ENCODE measurements at places on chromosomes 5 and 9.

DNA sequence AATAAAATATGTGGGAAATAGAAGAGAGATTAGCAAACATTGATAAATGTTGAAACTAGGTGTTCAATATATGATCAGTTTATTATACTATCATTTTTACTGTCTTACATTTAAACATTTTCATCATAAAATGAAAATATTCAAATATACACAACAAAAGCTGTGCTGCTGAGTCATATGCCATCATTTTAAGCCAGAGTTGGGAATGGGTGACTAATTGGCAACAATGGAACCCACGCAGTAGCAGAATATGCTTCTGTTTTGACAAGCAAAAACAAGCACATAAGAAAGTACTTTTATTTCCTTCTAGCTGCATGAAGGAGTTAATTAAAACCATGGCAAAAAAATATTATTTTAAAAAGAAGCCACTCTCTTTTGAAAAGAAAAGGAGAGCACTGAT is 340.0 kb upstream of the EDIL3 start:
- DNase-seq = no peak

- no peak for DNase-seq
These were observed 11.7 kb upstream of the CFAP157 start for GRCh38 chr9:127694890-127695720.

DNA sequence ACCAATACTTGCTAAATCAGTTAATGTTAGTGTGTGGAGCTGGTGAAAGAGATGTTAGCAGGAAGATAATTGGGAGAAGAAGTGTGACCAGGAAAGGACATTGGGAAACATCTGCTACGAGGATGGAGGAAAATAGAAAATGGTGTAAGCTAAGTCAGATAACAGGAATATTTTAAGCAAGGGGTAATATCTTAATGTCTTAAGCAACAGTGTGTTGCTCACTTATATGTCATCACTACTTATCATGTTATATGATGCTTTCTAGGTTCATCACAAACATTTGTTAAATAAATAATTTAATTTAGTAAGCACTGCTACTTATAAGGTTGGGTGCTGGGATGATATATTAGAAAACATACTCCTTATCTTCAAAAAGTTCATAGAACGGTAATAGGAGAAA is 326.1 kb downstream of the EDIL3 start:
- no peak for DNase-seq

DNA sequence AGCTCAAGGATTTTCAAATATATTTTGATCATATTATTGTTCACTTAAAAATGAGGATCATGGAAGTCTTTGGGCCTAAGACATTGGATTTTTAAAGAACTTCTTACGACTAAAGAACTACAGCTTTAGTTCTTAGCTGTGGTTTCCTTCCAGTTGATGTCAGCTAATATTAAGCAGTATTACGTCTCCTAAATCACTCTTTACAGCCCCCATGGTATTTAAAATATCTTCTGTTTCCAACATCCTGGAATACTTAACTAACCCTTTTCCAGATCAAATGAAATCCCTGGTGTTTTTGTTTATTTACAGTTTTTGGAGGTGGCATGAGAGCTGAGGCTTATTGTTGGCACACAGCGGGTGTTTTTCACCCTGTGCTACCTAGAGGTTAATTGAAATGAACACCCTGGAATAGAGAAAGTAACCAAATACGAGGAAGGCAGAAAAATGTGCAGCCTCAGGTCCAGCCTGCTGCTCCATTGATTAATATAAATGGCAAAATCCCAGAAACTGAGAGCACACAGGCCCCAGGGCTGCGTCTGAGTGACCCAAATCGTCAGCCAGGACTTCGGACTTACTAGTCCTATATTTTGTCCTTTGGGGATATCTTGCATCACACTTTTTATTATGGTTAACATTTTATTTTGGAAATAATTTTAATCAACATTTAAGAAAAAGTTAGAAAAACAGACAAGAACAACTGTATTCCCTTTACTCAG is 52.3 kb upstream of the ICE1 start:
- no peak for DNase-seq

DNA sequence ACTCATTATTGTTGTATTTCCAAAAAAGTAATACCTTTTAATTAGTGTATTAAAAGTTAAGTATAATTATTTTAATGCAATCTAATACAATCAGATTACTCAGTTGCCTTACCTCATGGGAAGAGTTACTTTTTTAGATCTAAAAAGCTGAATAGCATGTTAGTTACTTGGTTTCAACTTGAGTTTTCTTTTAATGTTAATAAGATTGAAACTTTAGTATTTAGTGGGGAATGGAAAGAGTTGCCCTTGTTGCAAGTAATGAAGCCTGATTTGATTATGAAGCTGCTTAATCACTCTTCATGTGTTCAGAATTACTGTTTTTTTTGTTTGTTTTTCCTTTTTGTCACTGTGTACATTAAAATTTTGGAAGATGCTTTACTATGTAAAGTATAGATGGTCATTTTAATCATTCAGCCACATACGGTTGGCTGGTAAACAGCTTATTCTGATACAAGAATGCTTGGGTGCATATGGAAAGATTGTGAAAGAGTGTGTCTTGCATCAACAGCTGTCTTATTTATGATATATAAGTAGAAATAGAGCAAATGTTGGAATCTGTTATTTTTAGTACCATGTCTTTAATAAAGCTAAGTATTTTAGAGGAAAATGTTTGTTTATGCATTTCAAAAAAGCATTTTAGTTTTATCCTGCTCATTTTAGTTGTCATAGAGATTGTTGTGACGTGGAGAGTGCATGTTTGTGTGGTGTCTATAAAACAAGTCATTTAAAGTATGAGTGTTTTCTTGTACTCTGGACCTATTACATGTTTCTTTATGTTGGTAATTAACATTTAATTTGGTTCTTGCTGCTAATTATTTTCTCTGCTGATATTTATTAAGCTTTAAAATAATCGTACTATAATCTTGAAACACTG is 36.4 kb downstream of the SREK1 start:
- no peak for DNase-seq

DNA sequence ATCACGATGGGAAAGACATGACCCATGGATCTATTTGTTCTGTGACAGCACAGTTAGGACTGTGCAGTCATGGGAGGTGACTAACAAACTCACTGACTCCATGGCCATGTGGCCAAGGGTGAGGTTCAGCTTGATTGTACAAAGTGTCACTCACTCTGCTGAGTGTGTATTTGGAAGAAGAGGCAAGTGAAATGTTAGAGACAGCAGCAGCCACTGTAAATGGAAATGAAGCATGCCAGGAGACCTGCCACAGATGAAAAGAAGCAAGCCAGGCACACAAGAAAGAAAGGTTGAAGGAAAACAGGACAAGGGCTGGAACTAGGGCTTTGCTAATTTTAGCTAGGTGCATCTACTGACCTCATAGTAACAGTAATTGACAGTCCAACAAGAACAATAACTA is 42.7 kb upstream of the PALM2AKAP2 start:
- no peak for DNase-seq

DNA sequence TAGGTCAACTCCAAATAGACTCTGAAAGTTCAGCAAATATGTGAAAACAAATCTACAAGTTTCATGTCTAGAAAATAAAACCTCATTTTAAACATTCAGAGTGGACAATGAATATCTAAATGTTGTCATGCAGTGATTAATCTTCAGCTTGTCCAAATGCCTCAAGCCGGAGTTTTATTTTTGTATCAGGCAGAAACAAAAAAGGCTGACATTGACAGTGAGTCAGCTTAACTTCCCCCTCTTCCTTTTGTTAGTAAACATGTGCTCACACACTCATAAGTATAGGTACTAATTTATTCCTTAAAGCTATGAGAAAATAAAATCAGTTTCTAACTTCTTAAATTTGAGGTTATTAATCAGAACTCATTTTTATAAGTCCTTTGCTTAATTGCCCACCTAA is 467.9 kb upstream of the DAB2 start:
- DNase-seq = no peak

- DNase-seq = no peak
These were observed 385.7 kb upstream of the IRX1 start for GRCh38 chr5:3209918-3210317.

DNA sequence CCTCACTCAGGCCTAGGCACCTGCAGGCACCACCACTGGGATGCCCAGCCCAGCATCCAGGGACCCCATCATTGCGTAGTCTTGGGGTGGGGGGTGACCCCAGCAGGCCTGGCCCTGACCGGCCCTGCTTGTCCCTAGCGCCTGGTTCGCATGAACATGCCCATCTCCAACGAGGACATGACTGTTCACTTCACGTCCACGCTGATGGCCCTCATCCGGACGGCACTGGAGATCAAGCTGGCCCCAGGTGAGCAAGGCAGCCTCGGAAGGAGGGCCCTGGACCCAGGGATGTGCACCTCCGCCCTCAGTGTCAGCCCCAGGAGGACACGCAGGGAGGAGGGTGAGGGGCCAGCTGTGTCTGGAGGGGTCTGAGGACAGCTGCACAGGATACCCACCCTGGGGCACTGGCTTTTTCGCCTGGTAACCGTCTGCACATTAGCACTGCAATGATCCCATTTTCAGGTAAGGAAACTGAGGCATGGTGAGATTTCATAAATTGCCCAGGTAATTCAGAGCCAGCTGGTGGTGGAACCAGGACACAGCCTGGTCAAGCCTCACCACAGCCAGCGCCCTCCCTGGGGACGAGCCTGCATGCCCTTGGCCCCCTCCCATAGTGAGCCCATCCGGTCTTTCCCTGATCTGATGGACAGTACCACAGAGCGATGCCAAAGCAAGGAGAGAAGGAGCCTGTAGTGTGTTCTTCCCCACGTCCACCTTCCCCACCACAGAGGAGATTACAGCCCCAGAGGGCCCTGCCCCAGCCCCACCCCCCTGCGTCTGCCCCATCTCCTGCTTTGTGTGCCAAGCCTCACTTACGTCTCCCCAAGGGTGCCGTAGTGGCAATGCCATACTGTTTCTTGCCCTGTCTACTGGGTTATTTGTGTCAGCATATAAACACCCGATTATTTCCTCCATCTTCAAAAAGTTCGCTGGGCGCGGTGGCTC is 228.3 kb downstream of the CACNA1B start:
- no peak for DNase-seq

DNA sequence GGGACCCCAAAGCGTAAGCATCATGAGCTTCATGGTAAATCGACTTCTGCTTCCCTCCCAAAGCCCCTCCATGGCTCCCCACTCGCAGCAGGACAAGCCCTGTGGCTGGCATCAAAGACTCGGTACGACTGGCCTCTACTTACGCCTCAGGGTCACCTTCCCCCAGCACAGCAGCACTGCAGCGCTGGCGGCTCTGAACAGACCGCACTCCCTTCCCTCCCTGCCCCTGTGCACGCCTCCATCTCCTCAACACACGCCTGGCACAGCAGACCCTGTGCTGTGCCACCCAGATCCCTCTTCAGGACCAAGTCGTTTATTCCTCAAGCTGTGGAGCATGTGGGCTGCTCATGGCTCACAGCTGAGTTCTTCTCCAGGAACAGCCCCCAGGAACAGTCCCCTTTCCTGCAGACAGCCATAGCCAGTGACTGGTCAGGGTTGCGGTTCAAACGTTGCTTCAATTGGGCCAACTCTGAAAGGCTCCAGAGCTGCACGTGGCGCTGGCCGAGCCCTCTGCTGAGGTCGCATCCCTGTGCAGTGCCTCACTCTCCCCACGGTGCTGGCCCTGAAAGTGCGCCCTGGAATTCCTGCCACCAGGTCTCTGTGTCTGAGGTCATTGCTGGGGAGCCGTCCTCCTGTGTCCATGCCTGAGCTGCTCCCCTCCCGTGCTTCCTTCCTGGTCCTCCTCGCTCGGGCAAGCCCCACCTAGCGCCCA is 88.0 kb downstream of the ZNF354C start:
- no peak for DNase-seq

GRCh38 chr5:116374434-116374852 is 200.2 kb downstream of the SEMA6A start:
- no peak for DNase-seq

- no peak for DNase-seq
These were observed 31.7 kb downstream of the GPR21 start for GRCh38 chr9:123065196-123065595.

DNA sequence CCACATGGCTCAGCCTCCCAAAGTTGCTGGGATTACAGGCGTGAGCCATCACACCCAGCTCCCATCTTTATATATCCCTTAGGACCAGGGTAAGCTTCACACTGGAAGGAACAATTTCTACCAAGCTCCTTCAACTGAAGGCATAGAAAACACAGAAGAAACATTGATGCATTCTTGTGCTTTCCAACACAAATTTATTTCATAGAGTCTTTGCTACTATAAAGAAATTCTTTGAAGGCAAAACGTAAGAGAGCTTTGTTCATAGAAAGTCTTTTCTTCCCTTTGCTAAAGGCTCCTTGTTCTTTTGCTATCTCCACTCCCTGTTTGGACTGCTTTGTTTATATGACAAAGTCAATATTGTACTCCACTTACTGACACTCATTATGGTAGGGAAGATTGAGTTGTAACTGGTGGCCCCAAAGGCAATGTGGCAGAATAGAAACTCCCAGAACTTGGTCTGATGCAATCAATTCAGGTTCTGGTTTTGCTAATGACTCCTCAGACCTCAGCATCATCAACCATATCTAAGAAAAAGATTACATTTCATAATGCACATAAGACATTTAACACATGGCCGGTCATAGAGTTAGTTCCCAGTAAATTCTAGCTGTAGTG is 97.4 kb upstream of the CLINT1 start:
- no peak for DNase-seq

- no peak for DNase-seq
These were observed 98.9 kb downstream of the F2RL2 start for GRCh38 chr5:76524101-76524835.

DNA sequence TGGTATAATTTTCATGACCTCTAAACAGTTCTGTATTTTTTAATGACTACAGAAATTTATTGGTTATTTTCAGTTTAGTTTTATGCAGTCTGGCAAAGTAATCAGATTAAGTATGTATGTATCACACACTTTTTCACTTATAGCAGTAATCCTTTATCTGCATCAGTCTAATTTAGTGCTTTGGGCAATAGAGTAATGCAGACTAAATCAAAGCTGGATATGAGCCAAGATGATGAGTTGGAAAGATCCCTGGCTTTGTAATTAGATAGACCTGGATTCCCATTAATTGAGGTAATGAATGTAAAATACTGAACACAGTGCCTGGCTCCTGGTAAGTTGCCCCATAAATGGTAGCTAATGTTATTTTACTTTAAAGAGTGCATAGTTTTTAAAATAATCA is 215.4 kb upstream of the TLX3 start:
- no peak for DNase-seq
